ENCODE measurements at places on chromosomes 12 and 14.
A peak's percentile ranks its signal among the peaks of the same experiment; 100 is the strongest.

GRCh38 chr14:100364403-100364802 is 41.3 kb downstream of the SLC25A47 start:
- DNase-seq, result no peak

- DNase-seq, result peak; percentile 14
Measured at GRCh38 chr12:92034858-92035401, 110.7 kb downstream of the BTG1 start.

- no peak for DNase-seq
Measured at GRCh38 chr14:95123891-95124579, 33.3 kb downstream of the DICER1 start.

- DNase-seq, result no peak
Measured at GRCh38 chr12:51825216-51825615, 23.3 kb downstream of the FIGNL2 start.

GRCh38 chr12:58774731-58775130 is 145.6 kb downstream of the LRIG3 start:
- no peak for DNase-seq

GRCh38 chr12:87266305-87266704 is 762.9 kb downstream of the C12orf50 start:
- no peak for DNase-seq

DNA sequence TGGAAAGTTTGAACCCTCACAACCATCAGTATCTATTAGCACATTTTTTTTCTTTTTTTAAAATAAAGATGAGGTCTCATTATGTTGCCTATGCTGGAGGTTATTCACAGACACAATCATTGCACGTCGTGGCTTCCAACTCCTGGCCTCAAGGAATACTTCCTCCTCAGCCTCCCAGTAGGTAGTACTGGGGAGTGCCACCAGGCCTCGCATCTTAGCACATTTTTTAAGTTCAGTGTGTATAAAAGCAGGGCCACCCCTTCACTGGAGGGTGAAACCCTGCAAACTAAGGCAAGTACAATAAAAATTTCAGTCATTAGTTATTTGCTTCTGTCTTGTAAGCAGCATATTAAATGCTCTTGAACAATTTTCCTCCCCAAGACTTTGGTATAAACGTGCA is 114.2 kb upstream of the SINHCAF start:
- no peak for DNase-seq

DNA sequence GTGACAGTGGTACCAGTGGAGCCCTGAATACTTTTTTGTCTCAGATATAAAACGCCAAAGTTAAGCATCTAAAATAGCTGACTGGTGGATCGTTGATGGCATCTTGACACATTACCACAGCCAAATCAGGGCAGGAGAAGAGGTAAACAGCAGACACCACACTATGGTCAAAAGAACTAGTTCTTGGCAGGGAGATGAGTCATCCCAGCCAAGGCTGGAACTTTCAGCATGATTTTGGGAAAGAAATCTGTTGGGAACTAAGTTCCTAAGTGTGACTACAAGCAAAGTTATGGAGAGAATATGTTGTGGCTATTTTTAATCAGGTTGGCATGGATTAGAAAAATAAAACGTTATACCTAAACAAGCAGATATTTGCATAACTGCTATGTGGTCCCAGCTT is 36.9 kb downstream of the LGR5 start:
- peak; percentile 22 for DNase-seq

DNA sequence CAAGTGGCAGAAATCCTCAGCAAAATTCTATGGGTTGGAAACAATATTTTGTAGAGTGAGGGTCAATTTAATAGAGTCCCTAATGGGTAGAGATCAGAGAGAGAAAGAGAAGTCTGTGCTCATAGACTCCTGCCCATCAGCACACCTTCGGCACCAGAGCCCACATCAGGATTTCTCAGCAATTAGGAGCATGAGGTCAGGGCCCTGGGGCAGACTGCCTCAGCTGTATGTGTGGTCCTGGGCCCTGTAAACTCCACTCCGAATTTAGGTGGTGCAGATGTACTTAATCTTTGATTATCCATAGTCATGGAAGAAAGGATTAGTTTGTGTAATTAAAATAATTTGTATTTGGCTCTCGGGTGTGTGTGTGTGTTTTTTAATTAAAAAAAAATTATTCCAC is 372.6 kb downstream of the AEBP2 start:
- DNase-seq, result no peak

GRCh38 chr12:1616233-1617066 is 12.6 kb upstream of the WNT5B start:
- no peak for DNase-seq

GRCh38 chr12:19273482-19274330 is 144.2 kb downstream of the PLEKHA5 start:
- peak; percentile 77 for DNase-seq

GRCh38 chr12:60803147-60803546 is 1207.3 kb downstream of the SLC16A7 start:
- DNase-seq, result no peak

GRCh38 chr14:90629471-90629870 is 186.8 kb downstream of the TTC7B start:
- no peak for DNase-seq

GRCh38 chr14:77593501-77593961 is 22.9 kb downstream of the SPTLC2 start:
- DNase-seq, result no peak

GRCh38 chr14:22506778-22507351 is 82.2 kb downstream of the DAD1 start:
- DNase-seq, result no peak

GRCh38 chr12:29944269-29945000 is 160.7 kb upstream of the TMTC1 start:
- DNase-seq, result no peak

DNA sequence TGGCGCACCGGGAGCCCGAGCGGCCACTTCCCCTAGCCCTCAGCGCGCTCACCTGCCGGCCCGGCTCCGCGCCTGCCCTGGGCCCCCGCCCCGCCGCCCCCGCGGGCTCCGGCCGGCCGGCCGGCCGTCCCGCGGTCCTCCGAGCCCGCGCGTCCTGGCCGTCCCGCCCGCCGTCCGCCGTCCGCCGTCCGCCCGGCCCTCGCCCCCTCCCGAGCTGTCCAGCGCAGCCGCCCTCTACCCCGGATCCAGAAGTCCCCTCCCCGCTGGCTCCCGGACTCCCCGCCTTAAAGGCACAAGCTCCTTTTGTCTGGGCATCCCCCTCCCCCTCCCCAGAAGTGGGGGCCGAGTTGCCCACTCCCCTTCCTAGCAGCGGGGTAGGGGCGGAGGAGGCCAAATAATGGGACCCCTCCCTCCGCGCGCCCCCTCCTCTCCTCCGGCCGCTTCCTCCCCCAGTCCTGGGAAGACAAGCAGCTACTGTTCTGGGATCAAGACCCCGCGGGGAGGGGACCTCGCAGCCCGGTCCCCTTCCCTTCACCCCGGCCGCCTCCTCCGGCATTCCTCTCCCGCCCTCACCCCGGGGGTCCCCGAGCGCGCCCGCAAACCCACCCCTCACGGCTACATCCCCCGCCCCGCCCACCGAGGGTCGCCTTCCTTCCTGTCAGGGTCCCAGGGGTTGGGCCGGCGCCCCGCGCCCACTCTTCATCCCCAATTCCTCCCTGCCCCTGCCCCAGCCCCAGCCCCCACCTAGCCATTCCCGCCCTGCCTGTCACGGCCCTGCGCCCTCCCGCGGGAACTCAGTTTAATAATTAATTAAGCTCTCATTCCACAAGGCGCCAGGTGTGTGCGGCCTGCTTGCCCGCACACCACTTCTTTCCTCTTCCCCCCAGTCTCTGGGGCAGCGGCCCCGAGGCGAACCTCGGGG is at the start of gene ADCY6:
TSS of gene ADCY6 (minus strand) at position 236 of the 922 bp plus-strand sequence. CDS start 5,655 bp downstream, outside the sequence.
- peak; percentile 86 for DNase-seq

GRCh38 chr12:46369474-46370379 is 2.8 kb downstream of the SLC38A2 start:
- no peak for DNase-seq

DNA sequence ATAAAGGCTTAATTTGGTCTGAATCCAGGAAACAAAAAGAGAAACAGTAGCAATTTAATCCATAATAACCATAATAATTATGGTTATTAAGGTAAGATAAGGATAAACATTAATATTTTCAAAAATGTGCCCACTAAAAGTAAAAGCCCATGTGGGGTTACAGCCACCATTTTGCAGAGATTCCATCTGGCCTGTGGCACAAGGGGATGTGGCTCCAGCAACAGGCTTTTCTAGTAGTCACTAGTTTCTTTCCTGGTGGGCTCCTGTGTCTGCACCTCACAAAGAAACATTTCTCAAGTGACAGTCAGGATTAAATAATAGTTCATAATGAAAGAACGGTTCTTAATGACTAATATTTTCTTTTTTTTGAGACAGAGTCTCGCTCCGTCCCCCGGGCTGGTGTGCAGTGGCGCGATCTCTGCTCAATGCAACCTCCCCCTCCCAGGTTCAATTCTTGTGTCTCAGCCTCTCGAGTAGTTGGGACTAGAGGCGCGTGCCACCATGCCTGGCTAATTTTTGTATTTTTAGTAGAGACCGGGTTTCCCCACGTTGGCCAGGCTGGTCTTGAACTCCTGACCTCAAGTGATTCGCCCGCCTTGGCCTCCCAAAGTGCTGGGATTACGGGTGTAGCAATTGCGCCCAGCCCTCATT is 32.2 kb downstream of the GPR19 start:
- no peak for DNase-seq

GRCh38 chr12:109729371-109729781 is 15.8 kb downstream of the FAM222A start:
- DNase-seq, result no peak

- DNase-seq, result peak; percentile 81
Measured at GRCh38 chr12:24948757-24949722, at the start of gene BCAT1. Gene BCAT1, minus strand, starts transcription at chr12:24949101. Its CDS starts 169 bp downstream, at chr12:24948932.

DNA sequence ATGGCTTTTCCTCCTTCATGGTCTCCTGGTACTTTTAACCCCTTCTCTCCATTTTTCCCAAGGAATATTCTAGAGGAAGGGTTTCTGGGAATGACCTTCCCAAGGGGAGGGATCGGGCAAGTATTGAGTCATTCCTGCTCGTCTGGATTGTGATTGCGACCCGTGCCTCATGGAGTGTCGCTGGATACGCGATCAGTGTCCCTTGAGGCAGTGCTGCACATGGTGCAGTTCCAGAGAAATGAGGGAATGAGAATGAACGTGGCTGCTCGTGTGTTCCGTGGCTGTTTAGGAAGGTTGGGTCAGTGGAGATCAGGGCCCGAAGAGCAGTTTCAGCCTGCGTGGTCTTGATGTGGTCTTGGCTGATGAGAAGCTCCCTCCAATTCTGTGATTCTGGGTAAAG is 234.4 kb downstream of the CACNA1C start:
- DNase-seq, result peak; percentile 29

DNA sequence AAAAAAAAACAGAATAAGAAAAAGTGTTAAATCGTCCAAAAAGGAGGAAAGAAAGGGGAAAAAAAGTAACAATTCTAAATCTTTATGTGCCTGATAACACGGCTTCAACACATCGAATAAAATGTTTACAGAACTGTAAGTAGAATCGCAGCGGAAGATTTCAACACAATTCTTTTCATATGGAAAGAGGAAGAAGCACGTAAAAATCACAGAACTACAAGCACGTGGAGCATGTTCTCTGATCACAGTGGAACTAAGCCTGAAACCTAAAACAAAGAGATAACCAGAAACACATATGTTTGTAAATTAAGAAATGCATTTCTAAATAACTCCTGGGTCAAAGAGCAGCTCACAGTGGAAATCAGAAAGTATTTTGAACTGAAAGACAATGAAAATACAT is 8.7 kb downstream of the CLEC7A start:
- no peak for DNase-seq

DNA sequence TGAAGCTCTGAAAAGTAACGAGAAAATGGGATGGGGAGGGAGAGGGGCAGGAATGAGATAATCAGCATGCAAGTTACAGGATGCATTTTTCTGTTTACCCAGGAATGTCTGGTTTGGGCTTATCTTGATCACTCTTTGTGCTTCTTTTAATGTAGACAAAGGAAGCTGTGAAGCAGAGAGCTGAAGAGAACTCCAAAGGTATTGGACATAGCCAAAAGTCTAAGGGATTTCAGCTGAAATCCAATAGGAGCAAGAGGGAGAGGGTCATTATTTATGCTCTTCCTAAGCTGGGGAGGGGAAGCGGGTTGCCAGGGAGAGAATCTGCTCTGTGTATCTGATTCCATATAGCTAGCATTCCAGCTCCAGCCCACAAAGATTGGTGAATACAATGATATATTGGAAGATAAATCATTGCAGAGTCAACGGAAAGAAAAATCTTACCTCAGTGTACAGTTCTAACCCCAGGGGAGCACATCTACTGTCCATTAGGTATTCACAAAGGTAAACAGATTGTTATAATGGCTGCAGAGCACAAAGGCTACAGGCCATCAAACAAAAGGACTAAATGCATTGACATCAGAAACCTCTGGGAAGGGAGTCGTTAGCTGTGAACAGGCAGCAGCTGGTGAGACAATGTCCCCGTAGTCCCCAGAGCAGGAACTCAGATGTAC is 61.0 kb upstream of the PELI2 start:
- DNase-seq, result no peak

DNA sequence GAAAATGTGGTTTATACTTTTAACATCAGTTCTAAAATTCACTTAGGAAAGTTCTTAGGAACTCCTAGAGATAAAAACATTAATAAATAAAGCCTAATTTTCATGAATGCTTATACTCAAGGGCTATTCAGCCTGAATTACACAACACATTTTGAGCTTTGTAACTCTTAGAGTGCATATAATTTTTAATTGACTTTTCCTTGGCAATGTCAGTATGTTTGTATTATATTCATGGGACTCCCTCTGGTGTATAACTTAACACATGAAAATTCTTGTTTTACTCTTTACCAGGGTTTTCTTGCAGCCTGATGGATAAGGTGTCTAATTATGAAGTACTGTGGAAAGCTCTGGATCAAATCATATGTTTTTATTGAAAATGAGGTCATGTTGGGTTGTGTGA is 150.6 kb upstream of the HMGA2 start:
- DNase-seq, result no peak

GRCh38 chr12:103851127-103851526 is 10.1 kb upstream of the NT5DC3 start:
- no peak for DNase-seq

GRCh38 chr14:70192915-70193314 is 4.2 kb upstream of the SLC8A3 start:
- DNase-seq, result no peak

- no peak for DNase-seq
Measured at GRCh38 chr14:38860530-38860929, 242.5 kb downstream of the SEC23A start.

DNA sequence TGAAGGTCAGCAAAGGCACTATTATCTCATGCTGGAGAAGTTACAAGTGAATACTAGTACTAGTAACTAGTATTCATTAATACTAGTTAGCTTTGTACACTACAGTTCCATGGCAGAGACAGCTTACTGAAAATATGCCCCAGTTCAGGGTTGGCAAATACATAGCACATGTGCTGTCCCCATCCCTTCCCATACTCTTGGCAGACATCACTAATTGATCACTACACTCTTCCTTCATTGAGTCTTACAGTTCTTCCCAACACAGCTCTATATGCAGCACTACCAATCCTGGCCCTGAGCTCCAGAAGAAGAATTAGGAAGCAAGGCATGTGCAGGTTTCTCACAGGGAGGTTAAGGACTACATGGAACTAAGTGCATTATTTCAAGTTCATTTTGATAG is 168.3 kb upstream of the EEA1 start:
- no peak for DNase-seq

- DNase-seq, result no peak
Measured at GRCh38 chr12:23561364-23562345, 387.8 kb downstream of the SOX5 start.

- DNase-seq, result no peak
Measured at GRCh38 chr14:65071544-65071943, 30.8 kb downstream of the MAX start.

Data from hepatic stellate cell (primary cell).